ENCODE measurements at places on chromosomes 7 and 10. TPM values are rescaled to one million over a fixed set of nuclear protein-coding genes. Genes with fewer than 3 reads are reported as not detected.

GRCh38 chr10:79487296-79488194, 24.8 kb upstream of the EIF5AL1 start:
- DNase-seq, result no peak

GRCh38 chr10:11685787-11686218, 56.4 kb upstream of the ECHDC3 start:
- DNase-seq, result no peak

- DNase-seq, result no peak
Observed at GRCh38 chr10:91602868-91603568, 29.9 kb downstream of the PPP1R3C start.

The COL13A1 gene
- polyA plus RNA-seq, result 0.89 TPM

The FUOM gene
- polyA plus RNA-seq, result 14.2 TPM

The PHYHIPL gene
- polyA plus RNA-seq, result 0.09 TPM

DNA sequence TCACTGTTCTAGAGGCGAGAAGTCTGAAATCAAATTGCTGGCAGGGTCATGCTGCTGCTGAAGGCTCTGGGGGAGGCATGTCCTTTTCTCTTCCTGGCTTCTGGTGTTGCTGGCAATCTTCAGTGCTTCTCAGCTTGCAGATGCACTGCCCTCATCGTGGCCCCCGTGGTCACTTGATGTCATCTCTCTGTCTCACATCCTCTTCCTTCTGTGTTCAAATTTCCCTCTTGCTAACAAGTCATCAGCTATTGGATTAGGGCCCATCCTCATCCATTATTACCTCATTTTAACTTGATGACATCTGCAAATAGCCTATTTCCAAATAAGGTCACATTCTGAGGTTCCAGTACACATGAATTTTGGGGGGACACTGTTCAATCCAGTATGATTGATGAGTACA, 36.6 kb upstream of the SRGN start:
- DNase-seq, result no peak

GRCh38 chr10:16195894-16196293, 240.9 kb upstream of the PTER start:
- no peak for DNase-seq

GRCh38 chr10:62459500-62459899, 85.3 kb downstream of the ZNF365 start:
- no peak for DNase-seq

GRCh38 chr7:116582806-116583444, 58.1 kb downstream of the CAV1 start:
- no peak for DNase-seq

DNA sequence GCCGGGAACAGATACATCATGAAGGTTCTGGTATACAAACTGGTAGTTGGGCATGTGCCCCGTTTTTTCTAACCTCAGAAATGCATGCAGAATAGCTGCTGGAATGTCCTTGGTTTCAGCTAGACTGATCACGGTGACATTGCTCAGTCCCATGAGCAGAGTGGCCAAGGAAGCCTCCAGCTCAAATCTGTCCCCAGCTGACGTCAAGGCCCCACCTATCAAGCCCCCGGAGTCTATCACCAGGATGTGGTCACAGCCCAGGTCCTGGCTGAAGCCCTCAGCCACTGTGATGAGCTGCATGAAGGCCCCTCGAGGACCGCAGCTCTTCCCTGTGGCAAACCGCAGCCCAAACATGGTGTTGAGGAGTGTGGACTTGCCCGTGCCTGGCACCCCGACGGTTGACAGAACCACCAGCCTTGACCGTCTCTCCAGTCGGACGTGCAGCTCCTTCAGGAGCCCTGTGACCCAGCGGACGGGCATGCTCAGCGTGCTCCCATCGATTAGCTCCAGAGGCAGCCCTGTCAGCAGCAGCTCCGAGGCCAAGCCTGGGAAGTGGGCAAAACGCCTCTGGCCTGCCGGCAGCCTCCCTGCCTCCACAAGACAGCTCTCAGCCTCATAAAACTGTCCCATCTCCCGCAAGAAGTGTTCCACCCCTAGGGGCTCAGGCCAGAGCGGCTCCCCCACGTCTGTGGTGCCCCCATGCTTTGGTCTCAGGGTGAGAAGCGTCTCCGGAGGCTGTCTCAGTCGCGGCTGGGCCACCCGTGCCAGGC, 7.8 kb upstream of the MRPS24 start:
- no peak for DNase-seq

DNA sequence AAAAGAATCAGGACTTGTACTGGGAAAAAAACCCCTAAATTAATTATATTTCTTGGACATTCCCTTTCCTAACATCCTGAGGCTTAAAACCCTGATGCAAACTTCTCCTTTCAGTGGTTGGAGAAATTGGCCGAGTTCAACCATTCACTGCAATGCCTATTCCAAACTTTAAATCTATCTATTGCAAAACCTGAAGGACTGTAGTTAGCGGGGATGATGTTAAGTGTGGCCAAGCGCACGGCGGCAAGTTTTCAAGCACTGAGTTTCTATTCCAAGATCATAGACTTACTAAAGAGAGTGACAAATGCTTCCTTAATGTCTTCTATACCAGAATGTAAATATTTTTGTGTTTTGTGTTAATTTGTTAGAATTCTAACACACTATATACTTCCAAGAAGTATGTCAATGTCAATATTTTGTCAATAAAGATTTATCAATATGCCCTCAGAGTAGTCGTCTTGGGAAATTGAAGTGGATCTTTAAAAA, 6.6 kb downstream of the EMX2 start:
- no peak for DNase-seq

- DNase-seq, result no peak
Observed at GRCh38 chr7:26964156-26964808, 99.9 kb upstream of the SKAP2 start.

DNA sequence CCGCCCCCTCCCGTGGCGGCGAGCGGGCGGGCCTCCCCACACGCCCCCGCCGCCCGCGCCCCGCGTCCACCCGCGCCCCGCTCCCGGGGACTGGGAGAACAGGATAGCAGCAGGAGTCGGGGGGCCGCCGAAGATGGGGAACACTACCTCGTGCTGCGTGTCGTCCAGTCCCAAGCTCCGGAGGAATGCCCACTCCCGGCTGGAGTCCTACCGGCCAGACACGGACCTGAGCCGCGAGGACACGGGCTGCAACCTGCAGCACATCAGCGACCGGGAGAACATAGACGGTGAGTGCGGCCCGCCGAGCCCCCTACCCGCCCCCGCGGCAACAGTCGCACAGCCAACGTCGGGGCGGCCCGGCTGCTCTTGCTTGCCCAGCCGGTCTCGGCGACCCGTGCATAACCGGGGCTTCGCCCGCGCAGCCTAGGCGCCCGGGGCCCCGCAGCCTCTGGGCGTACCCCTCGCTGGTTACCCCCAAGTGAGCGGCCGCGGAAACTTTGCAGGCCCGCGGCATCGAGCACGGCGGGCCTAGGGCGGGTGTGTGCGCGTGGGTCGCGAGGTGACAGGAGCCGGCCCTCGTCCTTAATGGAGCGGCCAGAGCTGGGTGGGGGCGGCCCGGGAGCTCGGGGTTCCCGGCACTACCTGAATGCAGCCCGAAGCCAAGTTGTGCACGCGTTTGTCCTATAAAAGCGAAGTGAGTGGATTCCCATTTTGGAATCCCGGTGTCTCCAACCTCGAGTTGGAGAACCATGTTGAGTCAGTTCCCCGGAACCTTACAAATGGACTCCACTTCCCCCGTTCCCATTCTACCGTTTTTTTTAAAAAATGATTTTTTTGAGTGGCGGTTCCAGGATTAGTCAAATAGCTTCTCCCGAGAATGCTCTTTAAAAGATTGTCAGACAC, 863 bp downstream of the CCNY start:
- no peak for DNase-seq

GRCh38 chr10:122328676-122329075, 45.8 kb upstream of the PLEKHA1 start:
- no peak for DNase-seq

DNA sequence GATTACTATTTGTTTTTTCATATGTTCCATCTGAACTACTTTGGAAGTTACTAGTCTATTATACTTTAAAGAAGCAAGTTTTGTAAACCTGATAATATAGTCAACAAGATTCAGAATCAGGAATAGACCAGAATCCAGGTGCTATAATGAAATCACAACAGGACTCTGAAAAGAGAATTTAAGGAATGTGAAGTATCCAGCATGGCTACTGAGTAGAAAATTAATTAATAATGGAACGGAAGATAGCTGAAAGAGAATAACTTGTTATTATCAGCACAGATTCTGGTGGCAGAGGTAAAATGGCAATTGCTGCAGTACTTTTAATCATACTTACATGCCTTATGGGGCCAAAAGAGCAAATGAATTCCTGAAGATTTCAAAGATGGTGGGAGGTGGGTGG, 43.1 kb upstream of the CHCHD3 start:
- no peak for DNase-seq

The NPC1L1 gene
- 0.03 TPM for polyA plus RNA-seq

DNA sequence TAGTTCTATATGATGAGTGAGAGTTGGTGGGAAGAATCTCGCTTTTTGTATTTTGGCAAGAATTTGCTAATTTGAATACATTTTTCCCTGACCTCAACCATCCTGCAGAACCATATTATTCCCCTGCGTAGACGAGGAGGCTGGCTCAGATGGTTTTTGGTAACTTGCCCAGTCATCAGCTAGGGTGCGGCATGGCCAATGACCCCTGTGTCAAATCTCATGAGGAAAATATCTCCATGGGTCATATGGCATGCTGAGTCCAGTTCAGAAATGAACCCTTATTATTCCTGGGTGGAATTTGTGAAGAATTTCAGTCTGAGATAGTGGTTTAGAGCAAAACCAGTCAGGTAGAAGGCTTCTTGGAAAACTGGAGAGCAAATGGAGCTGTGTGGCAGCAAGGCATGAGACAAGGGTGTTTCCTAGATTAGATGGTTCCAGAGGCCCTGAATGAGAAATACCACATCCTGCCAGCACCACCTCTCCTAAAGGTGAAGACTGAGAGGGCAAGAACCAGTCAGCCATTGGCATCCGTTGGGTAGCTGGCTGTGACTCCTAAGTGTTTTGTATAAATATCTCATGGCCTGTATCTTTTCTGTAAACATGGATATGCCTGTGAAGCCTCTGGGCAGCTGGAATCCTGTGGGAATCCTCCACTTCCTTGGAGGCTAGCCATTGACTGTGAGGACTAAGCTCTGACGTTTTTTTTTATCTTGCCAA, 5.8 kb upstream of the UPP1 start:
- no peak for DNase-seq

- DNase-seq, result no peak
Observed at GRCh38 chr7:112140600-112140999, 65.6 kb downstream of the DOCK4 start.

DNA sequence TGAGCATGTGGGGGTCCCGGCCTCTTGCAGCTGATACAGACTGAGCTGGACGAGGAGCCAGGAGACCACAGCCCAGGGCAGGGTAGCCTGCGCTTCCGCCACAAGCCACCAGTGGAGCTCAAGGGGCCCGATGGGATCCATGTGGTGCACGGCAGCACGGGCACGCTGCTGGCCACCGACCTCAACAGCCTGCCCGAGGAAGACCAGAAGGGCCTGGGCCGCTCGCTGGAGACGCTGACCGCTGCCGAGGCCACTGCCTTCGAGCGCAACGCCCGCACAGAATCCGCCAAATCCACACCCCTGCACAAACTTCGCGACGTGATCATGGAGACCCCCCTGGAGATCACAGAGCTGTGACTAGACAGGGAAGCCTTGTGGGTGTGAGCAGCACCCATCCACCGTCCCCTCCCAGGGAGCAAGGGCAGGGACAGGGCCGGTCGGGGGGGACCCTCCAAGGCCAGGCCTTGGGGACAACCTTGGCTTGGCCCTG, 36.1 kb downstream of the PSAP start:
- no peak for DNase-seq

DNA sequence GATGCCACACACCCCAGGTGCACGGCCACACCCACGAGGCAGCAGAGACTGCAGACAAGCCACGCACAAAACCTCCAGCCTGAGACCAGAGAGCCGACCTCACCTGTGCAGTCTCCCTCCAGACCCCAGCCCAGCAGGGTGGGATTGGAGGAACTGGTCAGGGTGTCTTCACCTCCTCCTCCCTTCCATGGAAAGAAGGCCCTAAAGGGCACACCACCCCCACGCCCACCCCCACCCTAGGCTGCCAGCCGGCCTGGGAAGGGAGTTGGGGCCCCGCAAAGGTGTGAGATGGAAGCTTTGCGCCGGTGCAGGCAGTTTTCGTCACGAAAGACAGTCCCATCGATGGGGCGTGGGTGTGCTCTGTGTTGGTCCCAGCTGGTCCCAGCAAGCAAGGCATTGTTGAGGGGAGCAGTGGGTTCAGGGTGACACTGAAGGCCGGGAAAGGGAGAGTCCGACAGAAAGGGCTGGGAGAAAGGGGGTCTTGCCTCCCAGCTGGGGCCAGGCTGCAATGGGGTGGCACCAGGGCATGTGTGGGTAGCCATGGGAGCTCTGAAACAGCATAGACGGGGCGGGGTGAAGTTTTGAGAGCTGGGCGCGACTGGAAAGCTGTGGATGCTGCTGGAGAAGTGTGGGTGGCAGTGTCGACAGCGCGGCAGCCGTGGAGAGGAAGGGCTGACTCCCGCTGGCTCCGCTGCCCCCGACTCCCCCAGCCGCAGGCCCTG, 349.2 kb downstream of the GLRX3 start:
- DNase-seq, result no peak

GRCh38 chr10:96130326-96130995, 364 bp downstream of the ZNF518A start:
- no peak for DNase-seq

The CFAP70 gene
- 0.60 TPM for polyA plus RNA-seq

- DNase-seq, result no peak
Observed at GRCh38 chr10:21832821-21833130, 170.8 kb downstream of the DNAJC1 start.

The TSPAN13 gene
- 18.0 TPM for polyA plus RNA-seq

DNA sequence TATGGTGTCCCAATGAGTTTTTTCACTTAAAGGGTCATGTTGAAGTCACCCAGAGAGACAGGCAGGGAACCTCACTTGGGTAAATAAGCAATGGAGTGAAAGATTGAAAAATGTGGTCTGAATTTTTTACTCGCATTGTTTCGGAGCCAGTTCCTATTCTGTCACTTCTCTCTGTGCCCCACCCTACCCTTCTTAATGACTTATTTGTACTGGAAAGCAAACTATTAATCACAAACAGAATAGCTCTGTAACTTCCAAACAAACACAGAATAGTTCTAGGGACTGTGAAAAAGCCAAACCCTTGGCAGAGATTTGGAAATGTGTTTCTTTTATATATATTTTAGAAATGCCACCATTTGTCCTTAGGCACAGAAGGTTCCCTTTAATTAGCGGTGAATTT, 76.0 kb downstream of the LRMDA start:
- no peak for DNase-seq

DNA sequence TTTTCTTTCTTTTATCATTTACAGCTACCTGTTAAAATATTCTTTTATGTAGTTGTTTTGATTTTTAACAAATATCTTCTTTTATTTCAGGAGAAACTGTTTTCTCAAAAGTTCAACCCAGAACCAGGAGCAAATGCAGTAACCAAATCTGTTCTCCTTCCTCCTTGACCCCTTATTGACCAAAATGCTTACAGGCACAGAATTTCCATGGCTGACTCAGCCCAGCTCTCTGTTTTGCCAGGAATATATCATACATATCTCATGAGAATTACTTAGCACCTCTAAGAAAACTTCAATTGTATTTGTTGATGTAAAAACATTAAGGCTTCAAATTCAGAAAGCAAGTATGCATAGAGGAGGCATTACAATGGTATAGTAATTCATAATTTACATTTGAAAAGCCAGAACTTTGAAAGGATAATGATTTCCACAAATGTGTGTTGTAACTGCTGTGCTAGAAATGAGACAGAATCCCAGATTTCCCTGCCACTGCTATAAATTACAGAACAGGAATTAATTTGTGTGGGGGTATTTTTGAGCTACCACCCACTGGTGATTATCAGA, 2.2 kb downstream of the GSAP start:
- no peak for DNase-seq
